ENCODE measurements at places on chromosomes 2 and 18.
A peak's percentile ranks its signal among the peaks of the same experiment; 100 is the strongest.

DNA sequence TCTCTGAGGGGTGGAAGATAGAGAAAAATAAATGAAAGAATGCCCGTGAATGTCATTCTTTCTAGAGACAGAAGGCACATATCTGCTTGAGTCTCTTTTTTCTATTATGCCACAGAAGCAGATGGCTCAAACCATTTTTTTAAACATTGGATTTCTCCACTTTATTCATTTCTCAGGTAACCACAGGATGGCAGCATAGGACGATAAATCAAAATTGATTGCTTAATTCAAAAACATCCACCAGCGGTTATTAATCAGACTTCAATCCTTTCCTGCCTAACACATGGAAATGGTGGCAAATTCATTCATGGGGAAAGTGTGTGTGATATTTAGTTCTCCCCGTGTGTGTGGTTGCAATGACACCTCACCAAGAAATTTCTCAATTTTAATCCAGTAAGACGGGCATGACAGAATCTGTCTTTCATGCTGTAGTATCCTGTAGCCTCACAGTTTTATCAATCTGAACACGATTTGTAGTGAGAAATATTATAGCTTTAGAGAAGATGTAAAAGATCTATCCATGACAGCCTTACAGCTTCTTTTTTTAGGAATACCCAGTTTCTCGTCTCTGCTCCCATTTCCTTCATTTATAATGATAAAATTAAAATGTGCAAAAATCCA is 72.2 kb downstream of the DSC3 start:
- DNase-seq, result peak; percentile 5

- DNase-seq, result no peak
Observed at GRCh38 chr2:40480596-40480995, 28.7 kb upstream of the SLC8A1 start.

GRCh38 chr18:64986906-64987495 is 763.8 kb upstream of the CDH7 start:
- no peak for DNase-seq

- no peak for DNase-seq
Observed at GRCh38 chr2:29073933-29074332, 390 bp downstream of the PCARE start.

- DNase-seq, result no peak
Observed at GRCh38 chr2:233979748-233980147, 62.6 kb downstream of the TRPM8 start.

- peak; percentile 24 for DNase-seq
Observed at GRCh38 chr2:160730296-160730995, 236.8 kb upstream of the RBMS1 start.

- no peak for DNase-seq
Observed at GRCh38 chr2:88746929-88747490, 55.5 kb downstream of the RPIA start.

GRCh38 chr2:166223298-166223697 is 95.5 kb upstream of the SCN1A start:
- no peak for DNase-seq

DNA sequence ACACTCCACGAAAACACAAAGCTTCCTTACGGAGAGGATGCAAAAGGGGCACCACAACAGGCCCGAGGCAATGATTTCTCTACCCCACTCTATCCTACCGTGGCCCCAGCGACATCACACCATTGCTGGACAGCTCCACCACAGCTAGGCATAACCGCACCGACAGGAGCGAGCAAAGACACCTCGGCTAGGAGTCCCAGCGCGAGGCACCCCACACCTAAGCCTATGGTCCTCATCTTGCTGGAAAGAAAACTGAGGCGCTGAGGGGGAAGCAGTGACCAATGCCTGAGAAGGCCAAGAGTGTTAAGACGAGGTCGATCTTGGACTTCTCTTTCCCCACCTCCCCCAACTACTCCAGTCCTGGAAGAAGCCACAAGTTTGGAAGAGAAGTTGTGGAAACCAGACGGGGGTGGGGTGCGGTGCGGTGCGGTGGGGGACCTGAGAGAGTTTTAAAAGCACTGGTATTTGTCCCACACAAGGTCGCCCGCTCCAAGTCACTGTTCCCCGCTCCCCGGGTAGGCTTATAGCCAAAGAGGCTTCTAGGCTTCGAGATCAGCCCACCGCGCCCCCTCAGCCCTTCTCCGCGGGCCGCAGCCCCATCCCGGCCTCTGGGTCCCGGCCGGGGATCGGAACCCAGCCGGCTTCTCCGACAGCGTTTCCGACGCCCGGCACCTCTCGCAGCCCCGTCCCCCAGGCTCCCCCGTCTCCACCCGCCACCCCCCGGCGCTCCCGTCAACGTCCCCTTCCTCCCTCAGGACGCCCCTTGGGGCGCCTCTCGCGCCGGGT is 766 bp downstream of the PDE6D start:
- DNase-seq, result no peak

GRCh38 chr2:70553334-70553583 is 367 bp downstream of the TGFA start:
- DNase-seq, result no peak

GRCh38 chr2:161206471-161207032 is 46.3 kb downstream of the TANK start:
- peak; percentile 11 for DNase-seq

- peak; percentile 19 for DNase-seq
Observed at GRCh38 chr2:202848813-202849212, 22.8 kb downstream of the ICA1L start.

GRCh38 chr2:160210599-160211138 is 10.6 kb upstream of the ITGB6 start:
- DNase-seq, result peak; percentile 67

DNA sequence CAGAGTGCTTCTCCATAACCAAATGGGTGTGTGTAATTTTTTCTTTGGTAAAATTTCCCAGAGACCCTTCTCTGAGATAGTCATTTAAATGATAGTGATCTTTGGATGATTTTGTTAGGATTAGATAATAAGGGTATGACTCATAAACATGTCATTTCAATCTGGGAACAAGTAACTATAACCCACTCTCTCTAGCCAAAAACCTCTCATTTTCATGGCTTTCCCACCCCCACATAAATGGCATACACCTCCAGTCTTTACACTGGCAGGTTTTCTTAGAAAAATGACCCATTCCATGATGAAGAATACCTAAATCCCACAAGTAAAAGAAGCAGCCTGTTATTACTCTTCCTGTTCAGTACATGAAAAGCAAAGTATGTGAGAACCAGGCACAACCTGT is 572.0 kb upstream of the ZEB2 start:
- no peak for DNase-seq

DNA sequence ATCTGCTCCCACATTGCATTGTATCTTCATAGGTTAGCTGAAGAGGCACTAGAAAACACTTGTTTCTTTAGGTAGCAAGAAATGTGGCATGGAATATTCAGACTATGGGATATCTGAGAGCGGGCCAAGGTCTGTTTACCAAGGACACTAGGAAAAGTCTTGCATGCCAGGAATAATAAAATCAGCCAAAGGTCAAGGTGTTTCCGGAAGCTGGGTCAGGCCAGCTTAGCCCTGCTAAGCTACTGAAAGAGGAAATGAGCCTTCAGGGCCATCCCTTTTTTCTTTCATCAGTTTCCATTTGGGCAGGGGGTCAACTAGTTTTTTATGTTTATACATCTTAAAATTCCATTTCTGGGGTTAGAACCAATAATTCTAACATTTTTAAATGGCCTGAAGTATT is 101.1 kb downstream of the DPP4 start:
- no peak for DNase-seq

DNA sequence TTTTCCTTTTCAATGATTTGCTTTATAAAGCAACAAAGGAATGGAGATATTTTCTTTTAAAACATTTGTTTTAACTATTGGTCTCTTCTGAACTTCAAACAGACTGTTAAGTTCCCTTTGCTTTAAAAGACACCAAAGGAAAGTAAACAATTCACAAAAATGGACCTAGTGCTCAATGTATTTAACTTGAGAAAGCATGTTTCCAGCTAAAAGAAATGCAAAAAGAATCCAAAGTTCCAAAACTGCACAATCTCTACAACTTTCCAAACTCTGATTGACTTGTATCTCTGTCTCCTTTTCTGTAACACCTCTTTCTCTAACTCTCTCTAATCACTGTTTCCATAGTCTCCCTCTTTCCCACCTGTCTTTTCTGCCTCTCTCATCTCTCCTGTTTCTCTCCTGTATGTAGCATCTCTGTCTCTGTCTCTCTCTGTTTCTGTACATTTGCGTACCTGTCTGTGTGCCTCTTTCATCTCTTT is 295.7 kb upstream of the SESTD1 start:
- DNase-seq, result no peak

GRCh38 chr2:153388246-153388645 is 90.3 kb downstream of the RPRM start:
- DNase-seq, result peak; percentile 37

GRCh38 chr2:237927986-237928385 is 38.8 kb upstream of the UBE2F start:
- DNase-seq, result no peak

- no peak for DNase-seq
Observed at GRCh38 chr18:75185460-75185859, 23.5 kb downstream of the PTGR3 start.

- DNase-seq, result no peak
Observed at GRCh38 chr2:3572620-3573019, 2.4 kb upstream of the RPS7 start.

DNA sequence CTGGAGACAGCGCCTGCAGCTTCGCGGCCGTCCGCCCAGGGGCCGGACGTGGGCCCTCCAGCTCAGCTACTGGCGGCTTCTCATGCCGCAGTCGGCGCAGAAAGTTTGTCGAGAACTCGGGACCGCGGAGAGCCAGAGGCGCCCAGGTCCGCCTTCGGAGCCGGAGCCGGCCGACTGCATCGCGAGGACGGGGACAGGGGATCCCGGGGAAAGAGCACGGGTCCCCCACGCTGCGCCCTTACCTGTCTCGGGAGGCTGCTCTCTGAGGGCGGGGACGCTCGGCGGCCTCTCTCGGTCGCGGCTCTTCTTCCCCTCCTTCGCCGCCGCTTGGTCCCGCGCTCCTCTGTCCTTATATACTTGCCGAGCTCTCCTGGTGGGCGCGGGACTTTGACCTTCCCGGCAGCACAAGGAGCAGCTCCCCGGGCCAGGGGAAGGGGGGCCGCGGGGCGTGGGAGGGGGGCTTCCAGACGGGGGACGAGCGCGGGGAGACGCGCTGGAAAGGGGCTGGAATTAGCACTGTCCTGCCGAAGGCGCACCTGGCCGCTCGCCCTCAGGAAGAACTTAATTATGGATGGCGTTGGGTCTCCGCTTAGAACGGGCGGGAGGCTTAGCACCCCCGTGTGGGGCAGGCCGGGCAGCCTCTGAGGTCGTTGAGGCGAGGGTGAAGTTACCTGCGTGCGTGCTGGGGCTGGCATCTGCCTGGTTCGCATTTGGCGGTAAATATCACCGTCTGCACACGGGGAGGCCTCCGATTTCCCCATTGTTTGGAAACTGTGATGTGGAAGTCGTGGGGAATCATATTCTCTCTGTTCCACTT is at the start of gene POMC:
Gene POMC (minus strand): TSS at position 325 of the 817 bp plus-strand sequence. CDS start 3,808 bp downstream, outside the sequence.
- DNase-seq, result peak; percentile 30

DNA sequence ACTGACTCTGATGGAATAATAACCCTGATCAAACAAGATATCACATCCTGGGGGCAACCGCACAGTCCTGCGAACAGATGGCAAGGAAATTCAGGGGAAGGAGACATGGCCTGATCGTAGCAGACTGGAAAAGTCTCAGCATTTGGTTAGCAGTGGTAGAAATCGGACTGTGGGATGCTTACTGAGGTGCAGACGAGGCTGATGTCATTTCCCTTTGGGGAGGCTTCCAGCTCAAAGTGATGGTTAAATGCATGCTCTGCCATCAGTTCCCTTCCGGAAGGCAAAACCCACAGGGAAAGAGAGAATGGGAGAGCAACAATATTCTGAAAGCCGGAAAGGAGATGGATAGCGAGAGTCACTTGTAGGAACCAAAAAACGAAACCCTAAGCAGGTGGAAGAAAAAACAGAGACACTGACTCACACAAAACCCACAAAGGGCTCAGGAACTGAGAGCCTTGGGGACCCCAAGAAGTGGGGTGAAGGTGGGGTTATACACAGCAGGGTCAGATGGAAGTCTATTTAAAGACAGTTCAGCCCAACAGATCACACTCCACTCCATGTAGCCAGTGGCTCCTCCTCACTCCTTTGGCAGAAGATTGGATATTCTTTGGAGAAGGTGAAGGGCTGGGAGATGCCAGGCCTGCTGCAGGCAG is 93.1 kb downstream of the INPP5D start:
- DNase-seq, result no peak

DNA sequence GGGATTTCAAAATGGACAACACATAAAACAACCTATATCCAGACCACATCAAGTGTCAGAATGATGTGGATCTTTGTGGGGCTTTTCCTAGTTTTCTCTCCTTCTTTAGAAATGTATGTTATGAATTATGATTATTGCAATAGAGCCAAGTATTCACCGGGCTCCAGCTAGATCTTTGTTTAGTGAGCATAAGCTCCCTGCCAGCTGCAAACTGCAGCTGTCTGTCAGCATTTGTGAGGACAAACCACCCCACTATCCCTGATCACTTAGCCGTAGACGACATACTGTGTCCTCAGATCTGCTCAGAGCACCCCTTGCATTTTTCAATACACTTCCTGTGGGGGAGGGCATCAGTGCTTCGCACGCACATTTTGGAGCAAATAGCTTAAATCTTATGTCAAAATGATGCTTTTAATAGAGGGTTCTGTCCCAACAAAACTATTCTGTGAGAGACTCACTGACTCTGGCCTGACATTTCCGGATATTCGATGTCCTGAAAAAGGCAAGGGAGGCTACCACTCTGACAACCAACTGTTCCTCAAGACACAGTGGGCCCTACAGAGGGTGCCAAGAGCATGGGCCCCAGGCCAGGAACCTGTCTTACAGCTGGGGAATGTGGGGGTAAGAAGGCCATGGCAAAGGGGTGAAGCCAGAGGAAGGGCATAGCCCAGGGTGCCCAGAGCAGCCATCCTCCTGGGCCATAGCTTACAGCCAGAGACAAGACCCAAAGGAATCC is 346.0 kb downstream of the ARHGAP15 start:
- DNase-seq, result peak; percentile 83

DNA sequence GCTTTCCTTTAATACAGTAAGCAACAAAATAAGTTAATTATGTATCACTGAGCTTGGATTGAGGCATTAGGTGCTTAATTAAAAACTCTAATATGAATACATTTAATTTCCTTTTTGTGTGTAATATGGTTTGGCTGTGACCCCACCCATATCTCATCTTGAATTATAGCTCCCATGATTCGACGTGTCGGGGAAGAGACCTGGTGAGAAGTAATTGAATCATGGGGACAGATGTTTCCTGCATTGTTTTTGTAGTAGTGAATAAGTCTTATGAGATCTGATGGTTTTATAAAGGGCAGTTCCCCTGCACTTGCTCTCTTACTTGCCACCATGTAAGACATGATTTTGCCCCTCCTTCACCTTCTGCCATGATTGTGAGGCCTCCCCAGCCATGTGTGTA is 325.4 kb upstream of the CDH7 start:
- no peak for DNase-seq
